Erythroblast (primary cell): ENCODE measurements at places on chromosomes 6 and 20.

DNA sequence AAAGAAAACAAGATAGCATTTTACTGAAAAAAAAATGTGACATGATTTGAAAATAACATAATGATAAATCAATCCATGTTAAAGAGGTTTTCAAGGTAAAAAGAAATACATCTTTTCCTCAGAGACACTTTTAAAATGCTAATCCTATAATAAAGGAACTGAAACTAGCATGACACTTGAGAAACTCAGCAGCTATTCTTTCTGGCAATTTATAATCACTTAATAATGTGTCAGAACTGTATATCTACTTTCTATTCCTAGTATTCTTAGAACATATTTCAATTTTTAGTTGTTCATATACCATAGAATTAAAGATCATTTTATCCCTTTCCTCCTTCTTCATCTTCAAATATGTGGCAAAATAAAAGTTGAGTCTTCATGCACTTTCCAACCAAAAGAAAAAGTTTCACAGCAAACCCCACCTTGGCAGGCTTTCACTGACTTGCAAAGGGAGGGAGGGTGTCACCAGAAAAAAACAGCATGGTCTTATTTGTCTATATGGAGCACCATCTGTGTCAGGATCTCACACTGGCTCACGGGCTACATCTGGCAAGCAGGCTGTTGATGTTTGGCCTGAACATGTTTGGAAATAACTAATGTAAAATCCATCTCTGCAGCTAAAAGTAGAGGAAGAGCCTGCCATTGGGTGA, 48.5 kb downstream of the FHL5 start:
- DNase-seq = no peak

- no peak for DNase-seq
Measured at GRCh38 chr20:8633366-8633765, 435.5 kb upstream of the PLCB4 start.

GRCh38 chr6:44923444-44923843, 404.7 kb upstream of the RUNX2 start:
- DNase-seq = no peak

- no peak for DNase-seq
Measured at GRCh38 chr20:58028123-58028522, 200.3 kb downstream of the ANKRD60 start.
